HAP-1 (cell line): ENCODE measurements at places on chromosomes 4 and X.

- no peak for DNase-seq
Observed at GRCh38 chr4:71221510-71222466, 117.0 kb upstream of the SLC4A4 start.

GRCh38 chr4:6456450-6456849 is 16.0 kb downstream of the PPP2R2C start:
- no peak for DNase-seq

DNA sequence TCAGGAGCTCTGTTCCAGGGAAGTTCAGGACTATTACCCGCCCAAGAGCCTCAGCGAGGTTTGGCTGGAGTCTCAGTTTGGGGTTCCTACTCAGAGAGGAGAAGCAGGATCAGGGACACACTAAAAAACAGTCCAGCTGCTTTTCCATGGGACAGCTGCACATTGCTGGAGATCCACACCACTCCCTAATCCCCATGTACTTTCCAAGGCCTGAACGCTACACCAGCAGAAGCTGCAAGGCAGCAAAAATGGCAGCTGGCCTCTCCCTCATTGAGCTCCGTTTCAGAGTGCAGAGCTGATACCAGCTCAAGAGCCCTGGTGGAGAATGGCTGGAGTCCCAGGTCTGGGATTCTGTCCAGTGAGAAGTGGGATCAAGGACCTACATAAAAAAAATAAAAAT is 551.2 kb upstream of the PABPC5 start:
- DNase-seq, result no peak

DNA sequence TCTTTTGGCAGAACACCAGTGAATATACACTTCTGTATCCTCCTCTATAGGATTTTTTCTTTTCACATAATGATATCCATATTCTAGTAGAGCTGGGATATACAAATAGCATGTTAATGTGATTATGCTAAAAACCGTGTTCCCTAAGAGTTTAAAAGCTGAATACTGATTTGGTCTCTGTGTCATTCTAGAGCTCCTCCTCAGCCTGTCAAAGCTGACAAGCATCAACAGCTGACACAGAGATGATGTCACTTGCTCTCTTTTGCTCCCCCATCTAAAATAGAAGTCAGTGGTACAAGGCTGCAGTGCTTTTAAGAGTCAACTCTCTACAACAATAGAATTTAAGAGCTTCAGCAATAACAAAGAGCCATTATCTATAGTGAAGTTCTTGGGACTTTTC is 17.1 kb upstream of the HERC3 start:
- DNase-seq, result no peak
